ENCODE measurements at places on chromosomes 3 and 15.

GRCh38 chr3:75180235-75180944, 483.7 kb upstream of the FRG2C start:
- no peak for DNase-seq

- DNase-seq = peak; percentile 6
These were observed 55.2 kb upstream of the GBE1 start for GRCh38 chr3:81816473-81817250.

- DNase-seq = no peak
These were observed 61.6 kb upstream of the PRR23C start for GRCh38 chr3:139106013-139106932.

GRCh38 chr3:119662604-119663373, 2.4 kb upstream of the POPDC2 start:
- DNase-seq = peak; percentile 86

DNA sequence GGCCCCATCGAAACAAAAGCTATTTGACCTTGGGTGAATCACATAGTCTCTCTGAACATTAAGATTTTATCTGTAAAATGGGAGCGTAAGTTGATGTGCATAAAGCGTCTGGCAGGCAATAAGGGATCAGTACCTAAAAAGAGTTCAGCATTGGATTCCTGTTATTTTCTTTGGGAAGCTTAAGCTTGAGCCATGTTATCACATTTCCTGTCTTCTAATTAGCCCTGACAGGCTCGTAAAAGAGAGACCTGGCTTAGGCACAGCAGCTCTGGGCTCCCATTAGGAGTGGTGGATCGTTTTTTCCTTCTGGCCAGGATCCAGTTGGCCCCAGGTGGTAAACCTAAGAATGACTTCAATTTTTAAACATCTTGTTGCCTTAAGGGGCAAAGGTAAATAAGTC, 26.0 kb upstream of the CA12 start:
- no peak for DNase-seq

GRCh38 chr3:112956351-112956750, 18.6 kb downstream of the CD200R1 start:
- no peak for DNase-seq

- DNase-seq = peak; percentile 75
These were observed 20.7 kb upstream of the LPP start for GRCh38 chr3:188133219-188133618.

DNA sequence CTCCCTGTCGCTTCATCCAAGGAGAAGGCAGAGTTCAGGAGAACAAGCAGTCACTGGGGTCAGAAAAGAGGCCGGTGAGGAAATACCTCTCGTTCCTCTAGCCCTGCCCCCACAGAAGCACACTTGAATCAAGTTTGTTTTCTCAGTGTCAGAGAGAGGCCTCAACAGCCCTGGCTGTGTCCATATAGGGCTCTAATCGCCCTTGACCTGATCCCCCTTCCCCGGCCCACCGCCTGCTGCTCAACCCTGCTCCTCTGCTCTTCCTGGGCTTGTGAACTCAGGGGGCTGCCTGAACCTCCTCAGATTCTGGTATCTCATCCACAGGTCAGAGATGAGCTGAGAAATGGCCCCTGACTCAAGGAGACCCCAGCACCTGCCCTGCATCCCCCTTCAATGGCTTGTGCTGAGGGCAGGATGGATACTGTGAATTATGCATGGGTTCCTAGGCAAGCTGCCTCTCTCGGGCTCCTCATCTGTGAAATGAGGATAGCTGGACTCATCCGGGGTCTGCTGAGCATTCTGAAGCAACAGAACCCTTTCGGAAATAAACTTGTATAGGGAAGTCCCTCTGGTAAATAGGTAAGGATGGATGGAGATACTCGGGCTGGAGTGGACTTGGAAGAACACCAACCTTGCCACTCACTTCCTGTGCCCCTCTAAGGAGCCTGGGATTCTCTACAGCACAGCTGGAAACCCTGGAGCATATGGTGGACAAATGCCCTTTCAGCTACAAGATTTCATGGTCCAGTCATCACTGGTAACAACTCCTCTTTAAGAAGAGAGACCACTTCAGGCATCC, 147.5 kb downstream of the STT3B start:
- DNase-seq = no peak

DNA sequence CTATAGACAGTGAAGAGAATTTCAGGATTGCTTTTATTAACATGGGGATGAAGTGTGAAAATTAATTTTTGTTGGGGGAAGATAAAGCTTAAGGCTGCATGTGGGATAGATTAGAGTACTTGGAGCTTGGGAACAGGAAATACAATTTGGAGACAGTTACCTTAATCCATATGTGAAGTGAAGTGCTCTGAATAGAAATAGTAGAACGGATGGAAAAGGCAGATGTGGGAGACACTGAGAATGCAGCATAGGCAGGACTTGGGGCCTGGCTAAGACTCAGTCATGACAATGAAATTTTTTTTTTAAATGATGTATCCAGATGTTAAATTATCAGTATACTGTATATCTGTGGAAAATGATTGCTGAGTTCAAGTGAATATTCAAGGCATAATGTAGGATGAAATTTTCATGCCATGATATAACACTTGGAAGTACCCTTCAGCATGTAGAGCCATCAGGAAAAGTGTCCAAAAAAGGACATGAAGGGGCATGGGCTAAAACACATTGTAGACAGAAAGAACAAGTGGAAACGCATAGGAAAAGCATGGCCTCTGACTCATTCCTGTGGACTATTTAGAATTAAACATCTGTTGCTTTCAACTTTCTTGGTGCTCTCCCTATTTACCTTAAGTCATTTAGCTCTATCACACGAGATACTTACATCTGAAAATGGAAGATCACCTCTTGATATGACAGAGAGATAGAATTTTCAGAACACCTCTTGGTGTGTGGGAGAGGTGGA, 134.8 kb downstream of the RBMS3 start:
- peak; percentile 66 for DNase-seq

DNA sequence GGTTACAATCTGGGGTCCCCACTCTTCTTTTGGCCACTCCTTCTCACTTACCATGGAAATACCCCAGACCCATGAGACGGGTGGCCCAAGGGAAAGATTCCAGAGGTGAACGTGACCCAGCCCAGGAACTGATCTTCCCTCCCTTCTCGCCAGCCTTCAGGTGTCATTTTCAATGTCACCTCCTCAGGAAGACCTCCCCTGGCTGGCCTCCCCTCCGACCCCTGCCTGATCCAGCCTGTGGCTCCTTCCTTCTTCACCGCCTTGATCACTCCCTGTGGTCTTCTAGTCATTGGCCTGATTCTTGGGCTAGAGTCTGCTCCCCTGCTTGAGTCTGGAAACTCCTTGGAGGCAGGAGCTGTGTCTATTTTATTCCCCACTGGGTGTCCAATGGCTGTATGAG, 146.1 kb downstream of the SMAD6 start:
- DNase-seq = no peak

DNA sequence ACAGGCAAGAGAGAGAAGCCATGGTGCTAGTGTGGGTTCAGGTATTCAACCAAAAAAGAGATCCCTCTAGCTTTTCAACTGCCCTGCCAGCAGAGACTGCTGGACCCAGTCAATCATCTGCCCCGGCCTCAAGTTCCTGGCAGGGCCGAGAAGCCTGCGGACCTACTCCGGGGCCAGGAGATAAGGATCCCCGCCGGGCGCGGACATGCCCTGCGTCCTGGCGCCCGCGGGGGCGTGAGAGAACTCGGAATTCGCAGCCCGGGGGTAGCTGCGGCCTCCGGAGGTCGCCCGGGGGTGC, 821 bp upstream of the MAGI1 start:
- peak; percentile 47 for DNase-seq

GRCh38 chr3:135125171-135125801, 330.2 kb downstream of the EPHB1 start:
- peak; percentile 13 for DNase-seq

DNA sequence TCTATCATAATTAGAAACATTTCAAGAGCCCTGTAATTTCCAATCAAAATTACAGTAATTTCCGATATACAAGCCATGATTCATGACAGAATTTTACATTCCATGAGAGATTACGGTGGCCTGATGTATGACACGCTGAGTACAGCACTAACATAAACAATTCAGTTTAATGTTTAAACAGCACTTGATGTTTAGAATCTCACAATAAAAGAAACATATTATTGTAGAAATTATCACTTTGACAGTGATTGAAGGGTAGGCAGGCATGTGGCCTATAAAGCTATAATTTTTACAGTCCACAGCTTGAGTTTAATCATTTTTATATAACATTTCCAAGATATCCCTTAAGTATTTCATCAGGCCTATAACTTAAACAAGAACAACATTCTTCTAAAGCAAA, 48.5 kb downstream of the SATB1 start:
- no peak for DNase-seq

GRCh38 chr3:191366675-191367074, 36.3 kb upstream of the UTS2B start:
- no peak for DNase-seq

DNA sequence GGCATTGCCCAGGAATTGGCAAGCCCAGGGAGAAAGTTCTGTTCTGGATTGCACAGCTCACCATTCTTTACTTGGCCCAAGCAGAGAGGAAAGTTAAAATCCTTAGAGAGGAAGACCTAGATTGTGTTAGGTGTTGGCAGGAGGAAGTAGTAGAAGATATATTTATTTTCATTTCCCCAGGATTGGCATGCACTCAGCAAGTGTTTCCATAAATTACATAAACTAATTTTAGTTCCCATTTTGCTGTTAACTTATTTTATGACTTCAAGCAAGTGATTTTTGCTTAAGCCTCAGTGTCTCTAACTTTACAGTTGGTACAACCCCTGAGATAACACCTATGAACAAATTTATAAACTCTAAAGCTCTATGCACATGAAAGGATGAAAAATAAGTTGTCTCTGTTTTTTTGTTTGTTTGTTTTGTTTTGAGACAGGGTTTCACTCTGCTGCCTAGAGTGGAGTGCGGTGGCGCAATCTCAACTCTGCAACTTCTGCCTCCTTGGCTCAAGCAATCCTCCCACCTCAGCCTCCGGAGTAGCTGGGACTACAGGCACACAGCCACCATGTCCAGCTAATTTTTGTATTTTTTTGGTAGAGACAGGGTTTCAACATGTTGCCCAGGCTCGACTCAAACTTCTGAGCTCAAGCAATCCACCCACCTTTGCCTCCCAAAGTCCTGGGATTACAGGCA, 31.2 kb upstream of the TOP2B start:
- no peak for DNase-seq

DNA sequence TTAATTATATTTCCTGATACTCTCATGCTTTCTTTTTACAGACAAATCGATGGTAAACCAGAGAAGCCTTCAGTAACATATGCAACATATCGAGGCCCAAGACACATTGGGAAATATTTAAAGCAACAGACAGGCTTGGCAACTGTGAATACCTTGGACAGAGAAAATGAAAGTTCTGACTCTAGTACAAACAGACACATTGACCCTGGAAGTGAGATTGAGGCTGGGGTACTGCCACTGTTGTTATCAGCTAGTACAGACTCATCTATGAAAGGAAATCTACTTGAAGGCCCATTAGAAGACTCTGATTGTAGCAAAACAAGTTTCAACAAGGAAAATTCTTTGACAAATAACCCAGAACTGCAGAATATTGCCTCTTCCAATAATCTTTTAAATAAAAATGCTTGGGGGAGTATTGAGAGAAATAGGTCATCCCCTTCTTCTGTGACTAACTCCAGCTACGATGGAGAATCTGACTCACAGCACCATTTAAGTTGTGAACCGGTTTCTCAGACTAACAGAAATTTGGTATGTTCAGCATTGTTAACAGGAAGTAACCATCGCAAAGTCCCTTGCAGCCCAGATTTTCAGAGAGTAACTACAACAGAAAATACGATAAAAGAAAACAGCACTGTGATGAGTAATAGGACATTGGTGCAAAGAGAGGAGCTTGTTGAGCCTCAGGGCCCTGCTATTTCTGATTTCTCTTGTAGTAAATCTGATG, 50.2 kb downstream of the CRYBG3 start:
- peak; percentile 94 for DNase-seq

GRCh38 chr15:64284042-64284441, 71.9 kb downstream of the CSNK1G1 start:
- peak; percentile 77 for DNase-seq

- no peak for DNase-seq
These were observed 31.5 kb upstream of the FAM107A start for GRCh38 chr3:58608648-58609047.

DNA sequence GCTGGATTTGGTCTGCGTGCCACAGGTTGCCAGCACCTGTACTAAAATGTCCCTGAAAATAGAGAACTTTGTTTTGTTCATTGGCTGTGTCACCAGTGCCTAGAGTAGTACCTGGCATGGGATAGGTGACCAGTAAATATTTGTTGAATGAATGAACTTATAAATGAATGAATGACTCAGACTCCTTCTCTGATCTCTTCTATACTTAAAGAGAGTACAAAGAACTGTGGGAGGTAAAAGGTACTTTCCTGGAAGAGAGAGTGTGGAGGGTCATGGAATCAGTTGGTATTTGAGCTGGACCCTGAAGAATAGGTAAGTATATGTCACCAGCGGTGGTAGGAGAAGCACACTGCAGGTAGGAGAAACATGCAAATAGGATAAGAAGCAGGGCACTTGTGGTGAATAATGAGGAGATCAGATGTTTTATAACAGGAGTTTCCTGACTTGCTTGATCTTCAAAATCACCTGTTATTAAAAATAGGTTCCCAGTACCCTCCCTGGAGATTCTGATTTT, 149.4 kb downstream of the LPP start:
- no peak for DNase-seq

GRCh38 chr3:49399461-49399860, 12.3 kb downstream of the RHOA start:
- DNase-seq = peak; percentile 41

GRCh38 chr3:111321786-111322185, 220.2 kb upstream of the CD96 start:
- no peak for DNase-seq

- DNase-seq = no peak
These were observed 247.5 kb upstream of the TGFBR2 start for GRCh38 chr3:30358871-30359270.

GRCh38 chr3:42476225-42477125, 26.0 kb upstream of the VIPR1 start:
- DNase-seq = no peak

GRCh38 chr3:58651276-58651675, 15.3 kb downstream of the FAM3D start:
- DNase-seq = no peak

- DNase-seq = peak; percentile 64
These were observed 105.6 kb downstream of the GTPBP8 start for GRCh38 chr3:113096188-113096892.

DNA sequence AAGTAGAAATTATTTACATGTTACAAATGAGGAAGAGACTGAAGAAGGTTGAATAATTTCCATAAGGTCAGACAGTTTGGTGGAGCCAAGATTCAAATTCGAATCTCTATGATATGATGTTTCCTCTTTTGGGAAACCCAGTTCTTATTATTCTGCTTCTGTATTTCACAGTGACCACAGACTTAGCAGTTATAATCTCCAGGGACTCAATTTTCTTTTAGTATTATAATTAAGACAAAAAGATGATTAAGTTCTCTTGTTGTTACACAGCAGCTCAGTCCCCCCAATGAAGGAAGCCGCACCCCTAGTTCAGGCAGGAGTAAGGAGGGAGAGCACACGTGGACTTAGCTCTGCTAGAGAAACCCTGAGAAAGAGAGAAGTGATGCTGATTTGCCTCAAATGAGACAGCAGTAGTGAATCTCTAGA, 130.6 kb downstream of the CCNL1 start:
- no peak for DNase-seq
